ENCODE measurements at places on chromosomes 5 and 9.

GRCh38 chr5:448766-449090 is 5.8 kb downstream of the EXOC3 start:
- no peak for DNase-seq

DNA sequence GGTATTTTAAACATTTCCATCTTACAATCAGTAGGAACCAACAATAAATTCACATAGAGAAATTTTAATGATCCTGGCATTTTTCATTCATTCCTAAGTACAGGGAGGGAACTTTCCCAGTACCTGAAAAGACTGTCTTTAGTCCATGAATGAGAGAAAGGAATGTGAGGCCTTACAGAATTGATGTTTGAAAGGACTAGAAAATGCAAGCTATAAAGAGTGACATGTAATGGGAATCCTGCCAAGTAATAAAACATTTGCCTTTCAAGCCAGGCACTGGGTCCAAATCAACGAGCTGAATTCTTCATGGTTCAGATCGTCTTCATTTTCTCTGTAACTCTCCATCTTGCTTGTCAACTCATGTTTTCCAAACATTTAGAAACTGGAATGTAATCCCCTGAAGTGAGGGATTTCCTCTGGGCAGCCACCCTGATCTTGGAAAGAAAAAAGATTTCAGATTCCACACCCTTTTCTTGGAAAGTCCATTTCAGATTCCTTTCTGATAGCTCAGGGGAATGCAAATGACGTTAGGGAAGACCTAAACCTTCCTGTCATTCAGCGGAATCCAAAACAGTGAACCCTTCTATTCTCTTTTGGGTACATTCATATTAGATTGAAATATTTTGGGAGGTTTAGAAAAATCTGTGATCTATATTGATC is 315.8 kb downstream of the SH3GL2 start:
- no peak for DNase-seq

DNA sequence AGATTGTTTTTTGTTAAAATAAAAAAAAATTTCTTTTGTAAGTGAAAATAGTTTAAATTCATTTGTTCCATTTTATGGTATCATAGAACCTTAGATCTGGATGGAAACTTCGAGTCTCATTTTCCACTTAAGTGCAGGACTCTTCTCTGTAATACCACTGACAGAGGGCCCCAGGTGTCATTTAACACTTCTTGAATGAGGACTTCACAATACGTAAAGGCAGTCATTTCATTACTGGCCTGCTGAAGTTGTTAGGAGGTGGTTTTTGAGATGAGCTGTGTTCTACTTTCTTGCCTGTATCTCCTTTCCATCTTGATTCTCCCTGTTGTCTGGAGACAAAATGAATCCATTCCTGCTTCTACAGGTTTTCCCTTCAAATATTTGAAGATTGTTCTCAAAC is 455.3 kb downstream of the DMRT2 start:
- DNase-seq = no peak

DNA sequence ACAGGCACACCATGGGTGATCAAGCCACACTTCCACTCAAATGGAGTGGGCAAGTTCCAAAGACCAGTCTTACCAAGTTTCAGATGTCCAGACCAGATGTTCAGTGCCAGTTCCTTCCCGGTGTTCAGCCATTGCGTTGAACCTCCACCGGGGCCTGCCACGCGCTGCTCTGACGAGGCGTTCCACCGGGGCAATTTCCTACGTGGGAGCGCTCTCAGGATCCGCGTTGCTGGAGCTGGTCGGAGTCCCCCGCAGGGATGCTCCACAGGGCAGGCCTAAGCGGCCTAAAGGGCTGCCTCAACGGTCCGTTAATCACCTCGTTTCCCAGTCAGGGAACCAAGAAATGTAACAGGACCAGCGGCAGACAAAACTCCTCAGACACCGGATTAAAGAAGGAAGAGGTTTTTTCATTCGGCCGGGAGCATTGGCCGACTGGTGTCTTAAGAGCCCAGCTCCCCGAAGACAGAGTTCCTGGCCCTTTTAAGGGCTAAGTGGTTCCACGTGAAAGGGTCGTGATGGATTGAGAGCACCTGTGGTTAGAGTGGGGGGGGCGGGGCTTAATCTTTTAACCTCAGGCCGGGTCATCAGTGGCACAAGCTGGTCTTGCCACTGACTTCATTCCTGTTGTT is 35.7 kb upstream of the PPP1R26 start:
- DNase-seq = peak; percentile 27

DNA sequence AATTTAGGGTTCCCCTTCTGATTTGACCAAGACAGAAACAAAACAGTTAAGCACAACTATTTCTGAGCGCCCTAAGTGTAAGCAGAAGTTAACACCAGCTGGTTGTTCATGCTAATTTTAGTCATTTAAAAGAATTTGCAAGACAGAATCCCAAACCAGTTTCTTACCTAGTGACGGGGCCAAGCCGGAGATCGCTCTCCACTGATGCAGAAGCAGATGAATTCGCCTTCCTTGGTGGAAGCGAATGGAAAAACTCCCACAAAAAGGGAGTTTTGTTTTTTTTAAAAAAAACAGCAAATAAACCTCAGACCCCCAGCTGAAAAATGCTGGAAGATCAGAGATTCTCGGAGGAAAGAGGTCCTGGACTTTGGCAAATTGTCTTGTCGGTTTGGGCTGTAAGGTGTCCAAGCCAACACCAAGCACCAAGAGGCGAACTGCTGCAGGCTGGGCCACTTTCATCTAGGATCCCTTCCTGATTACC is 47.4 kb upstream of the GLDC start:
- no peak for DNase-seq

DNA sequence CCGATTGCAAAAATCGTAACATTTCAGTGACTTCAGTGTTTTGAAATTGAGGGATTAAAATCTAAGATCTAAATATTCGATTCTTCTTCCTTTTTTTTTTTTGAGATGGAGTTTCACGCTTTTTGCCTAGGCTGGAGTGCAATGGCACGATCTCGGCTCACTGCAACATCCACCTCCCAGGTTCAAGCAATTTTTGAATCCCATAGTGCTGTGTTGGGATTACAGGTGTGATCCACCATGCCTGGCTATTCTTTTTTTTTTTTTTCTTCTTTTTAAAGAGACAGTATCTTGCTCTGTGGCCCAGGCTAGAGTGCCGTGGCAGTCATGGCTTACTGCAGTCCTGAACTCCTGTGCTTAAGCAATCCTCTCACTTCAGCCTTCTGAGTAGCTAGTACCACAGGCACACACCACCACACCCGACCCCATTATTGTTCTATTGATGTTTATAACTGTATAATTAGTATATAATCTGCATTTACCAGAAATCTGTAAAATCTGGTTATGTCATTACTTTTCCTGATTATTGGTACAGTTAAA is 42.7 kb downstream of the NSD1 start:
- DNase-seq = no peak

DNA sequence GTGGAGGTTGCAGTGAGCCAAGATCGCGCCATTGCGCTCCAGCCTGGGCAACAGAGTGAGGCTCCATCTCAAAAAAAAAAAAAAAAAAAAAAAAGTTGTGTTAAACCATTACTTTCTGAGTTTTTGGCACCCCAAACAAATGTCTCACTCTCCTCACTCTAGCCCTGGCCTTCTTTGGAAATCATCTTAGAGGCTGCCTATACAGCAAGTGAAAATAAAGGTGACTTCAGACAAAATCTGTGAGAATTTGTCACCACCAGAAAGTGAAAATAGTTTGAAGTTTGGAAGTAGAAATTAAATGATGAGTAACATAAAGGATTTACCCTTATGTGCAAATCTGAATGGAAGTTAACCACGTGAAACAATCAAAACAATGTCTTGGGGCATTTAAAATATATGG is 7.2 kb upstream of the ZNF131 start:
- no peak for DNase-seq

DNA sequence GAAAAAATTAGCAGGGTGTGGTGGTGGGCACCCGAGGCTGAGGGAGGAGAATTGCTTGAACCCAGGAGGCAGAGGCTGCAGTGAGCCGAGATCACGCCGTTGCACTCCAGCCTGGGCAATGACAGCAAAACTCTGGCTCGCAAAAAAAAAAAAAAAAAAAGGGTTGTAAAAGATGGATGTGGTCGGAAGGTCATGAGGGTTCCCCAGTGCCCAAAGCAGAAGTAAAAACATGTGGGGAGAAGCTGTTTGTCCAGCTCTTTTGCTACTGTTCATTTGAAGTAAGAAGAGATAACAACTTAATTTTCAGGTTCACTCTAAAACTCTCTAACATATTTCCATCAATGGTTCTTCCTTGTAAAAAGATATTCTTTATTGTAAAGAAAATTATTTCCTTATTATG is 57.1 kb upstream of the GOLPH3 start:
- peak; percentile 80 for DNase-seq

DNA sequence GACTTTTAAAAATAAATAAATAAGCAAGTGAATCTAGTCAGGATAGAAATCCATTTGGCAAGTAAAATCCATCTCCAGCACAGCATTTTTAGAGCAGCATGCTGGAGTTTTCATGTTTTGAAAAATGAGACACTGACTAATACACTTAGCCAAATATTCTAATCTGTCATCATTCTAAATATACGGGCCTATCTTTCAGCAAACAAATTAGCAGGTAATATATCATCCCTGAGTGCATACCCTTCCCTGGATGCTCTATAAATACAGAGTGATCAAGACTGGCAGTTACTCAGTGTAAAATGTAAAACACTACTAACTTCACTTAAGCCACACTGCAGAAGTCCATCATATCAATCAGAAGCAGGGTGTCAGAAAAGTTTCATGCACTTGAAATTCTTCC is 58.4 kb downstream of the MLLT3 start:
- DNase-seq = no peak

DNA sequence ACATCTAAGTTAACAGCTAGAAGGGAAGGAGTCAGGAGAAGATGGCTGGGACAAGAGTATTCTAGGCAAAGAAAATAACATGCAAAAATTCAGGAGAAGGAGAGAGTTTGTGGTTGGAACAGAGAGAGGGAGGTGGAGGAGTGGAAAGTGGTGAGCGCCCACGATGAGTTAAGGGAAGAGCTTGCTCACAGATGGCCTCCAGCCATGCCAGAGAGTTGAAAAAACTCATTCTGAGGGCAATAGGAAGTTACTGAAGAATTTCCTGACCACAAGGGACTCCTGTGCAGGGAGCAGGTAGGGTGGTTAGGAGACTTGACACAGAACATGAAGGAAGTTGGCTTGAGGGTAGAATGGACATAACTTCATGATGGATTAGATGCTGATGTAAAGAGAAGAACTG is 159.7 kb downstream of the DOCK2 start:
- peak; percentile 24 for DNase-seq

GRCh38 chr5:155959082-155959481 is 367.9 kb upstream of the SGCD start:
- no peak for DNase-seq

DNA sequence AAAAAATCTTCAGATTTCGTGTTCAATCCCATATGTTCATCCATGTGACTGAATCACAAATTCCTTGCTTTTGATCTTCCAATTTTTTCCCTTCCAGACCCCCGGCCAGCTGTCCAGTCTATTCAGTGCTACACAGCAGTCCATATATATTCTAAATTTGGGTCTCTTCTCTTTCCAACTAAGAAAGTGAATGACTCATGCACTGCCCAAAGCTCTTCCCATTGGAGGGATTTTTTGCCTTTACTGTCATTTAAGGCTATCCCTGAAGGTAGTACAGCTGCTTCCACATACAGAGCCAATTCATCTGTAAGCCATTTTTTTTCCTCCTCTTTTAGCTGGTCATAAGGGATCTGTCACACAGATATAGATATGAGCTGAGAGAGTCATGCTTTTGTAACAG is 478.3 kb downstream of the DMRT2 start:
- DNase-seq = no peak

DNA sequence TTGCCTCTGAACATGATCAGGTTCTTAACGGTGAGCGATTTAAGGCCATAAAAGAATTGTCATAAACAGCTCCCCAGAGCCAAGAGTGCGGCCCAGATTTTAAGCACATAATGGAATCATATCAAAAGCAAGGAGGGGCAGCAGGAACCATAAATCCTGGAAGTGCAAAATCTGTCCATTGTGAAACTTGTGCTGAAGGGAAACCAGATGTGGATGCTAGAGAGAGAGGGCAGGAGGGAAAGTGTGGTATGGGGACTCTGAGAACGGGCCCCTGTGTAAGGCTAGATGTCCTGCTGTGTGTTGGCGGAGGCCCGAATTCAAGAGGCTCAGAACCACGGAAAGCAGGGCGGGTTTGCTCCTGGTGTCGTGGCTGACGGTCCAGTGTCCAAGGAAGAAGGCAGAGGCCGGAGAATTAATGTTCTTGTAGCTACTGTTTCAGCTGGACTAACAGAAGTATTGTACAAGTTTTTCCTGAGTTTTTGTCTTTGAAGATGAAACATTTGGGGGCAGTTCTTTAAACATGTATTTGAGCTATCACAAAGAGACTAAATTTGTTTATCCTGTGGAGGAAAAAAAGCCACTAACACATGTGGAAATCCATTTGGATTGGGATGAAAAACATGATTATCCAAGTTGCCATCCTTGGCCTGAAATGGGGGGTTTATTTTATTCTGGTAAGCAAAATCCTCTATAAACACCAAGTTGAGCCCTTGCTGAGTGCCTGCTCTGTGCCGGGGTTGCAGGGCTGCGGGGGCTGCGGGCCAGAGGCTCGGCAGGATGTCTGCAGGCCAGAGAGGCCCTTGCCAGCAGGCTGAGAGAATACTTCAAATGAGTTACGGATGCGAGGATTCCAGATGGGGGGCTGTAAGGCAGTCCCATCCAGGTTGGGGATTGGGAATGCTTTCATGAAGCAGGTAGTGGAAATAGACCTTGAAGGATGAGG is 9.2 kb upstream of the CXCL14 start:
- DNase-seq = no peak

- DNase-seq = no peak
Measured at GRCh38 chr5:82494942-82495341, 216.8 kb upstream of the RPS23 start.

DNA sequence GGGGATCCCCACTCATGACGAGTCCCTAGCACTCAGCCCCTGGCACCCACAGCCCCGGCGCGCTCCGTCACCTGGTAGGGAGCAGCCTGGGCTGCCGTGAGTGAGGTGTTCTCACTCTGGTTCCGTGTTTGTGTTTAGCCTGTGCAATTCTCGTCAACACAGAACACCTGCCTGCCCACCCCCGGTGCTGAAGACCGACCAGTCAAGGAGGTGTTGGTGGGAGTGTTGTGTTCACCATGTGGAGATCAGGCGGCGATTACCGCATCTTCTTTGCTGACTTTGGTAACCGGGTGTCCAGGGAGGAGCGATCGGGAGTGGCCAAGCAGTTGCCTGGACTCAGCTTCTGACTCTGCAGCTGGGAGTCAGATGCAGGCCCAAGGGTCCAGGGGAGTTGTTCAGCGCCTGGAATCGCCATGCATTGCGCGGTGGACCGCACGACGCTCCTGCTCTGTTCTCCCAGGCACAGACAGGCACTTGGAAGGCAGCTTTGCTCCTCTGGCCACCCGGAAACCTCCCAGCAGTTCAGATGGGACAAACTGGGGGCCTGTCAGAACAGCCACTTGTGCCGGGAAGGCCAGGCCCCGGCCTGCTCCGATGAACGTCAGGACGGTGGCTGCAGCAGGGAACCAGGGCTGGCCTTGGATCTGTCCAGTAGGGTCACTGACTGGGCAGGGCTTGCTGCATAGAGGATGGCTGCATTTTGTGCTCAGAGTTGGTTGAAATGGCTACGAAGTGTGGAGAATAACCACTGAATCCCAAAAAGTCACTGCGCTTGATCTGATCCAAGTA is 28.2 kb downstream of the EXOC3 start:
- no peak for DNase-seq

Data from KBM-7 (cell line).